ENCODE measurements at places on chromosomes 2 and 18.

GRCh38 chr2:118683460-118683859 is 164.0 kb downstream of the EN1 start:
- DNase-seq: no peak

DNA sequence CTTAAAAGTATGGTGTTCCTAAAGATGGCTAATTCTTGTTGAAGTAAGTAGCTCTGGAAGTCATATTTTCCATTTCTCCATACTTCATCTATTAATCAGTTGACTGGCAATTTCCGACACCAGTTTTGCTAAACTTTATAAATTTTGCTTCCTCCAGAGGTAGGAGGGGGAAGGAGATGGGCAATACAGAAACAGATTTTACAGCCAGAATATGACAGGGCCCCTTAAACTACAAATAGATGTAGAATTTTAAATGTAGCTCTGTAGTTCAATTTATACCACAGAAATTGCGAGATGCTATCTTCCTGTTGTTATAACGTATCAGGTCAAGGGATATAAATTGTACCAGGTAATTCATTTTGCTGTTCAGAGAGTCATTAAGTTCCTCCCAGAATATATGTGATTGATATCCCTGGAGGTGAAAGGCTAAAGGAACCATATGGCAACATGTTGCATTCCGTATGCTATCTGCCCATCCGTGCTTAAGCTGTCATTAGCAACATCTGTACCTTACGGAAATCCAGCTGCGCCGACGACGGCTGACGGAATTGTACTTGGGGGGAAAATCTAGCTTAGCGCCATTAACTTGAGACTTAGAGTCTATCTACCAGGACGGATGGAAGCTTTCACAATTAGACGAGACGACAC is 8.4 kb upstream of the NR4A2 start:
- DNase-seq: no peak

- no peak for DNase-seq
Observed at GRCh38 chr2:172564376-172564775, 8.5 kb downstream of the PDK1 start.

DNA sequence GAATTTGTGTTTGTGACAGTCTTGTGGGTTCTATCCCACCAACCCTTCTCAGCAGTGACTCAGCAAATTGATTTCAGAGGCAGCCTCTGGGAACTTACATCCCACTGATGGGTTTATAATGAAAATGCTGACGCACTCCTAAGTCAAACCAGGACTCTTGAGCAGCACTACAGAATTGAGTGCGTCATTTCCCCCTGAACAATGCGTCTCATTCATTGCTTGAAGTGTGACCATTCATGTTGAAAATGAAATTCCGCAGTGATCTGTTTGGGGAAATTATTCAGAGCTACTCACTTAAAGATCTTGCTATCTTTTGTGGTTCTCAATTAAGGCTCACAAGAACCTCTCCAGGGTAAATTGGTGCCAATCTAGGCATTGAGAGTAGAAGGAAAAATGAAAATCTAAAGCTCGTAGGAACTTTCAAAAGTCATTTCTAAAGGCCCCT is 417.7 kb upstream of the SLC14A2 start:
- no peak for DNase-seq

DNA sequence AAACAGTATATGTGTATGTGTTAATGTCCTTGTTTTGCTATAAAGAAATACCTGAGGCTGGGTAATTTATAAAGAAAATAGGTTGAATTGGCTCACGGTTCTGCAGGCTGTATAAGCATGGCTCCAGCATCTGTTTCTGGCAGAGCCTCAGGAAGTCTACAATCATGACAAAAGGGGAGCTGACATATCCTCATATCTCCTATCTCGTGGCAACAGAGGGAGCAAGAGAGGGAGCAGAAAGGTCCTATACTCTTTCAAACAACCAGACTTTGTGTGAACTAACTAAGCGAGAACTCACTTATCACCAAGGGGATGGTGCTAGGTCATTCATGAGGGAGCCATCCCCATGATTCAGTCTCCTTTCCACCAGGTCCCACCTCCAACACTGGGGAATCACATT is 13.0 kb downstream of the CALCRL start:
- DNase-seq: no peak

- DNase-seq: no peak
Observed at GRCh38 chr2:11155381-11156035, at the start of gene SLC66A3. Gene SLC66A3, plus strand, starts transcription at chr2:11155467. Its CDS starts 80 bp downstream, at chr2:11155547.

GRCh38 chr2:6915399-6915798 is 1.8 kb upstream of the RNF144A start:
- no peak for DNase-seq

GRCh38 chr2:62956651-62957050 is 94.0 kb upstream of the OTX1 start:
- DNase-seq: no peak

GRCh38 chr18:60686142-60686541 is 313.6 kb upstream of the MC4R start:
- DNase-seq: no peak

GRCh38 chr2:105447476-105447875 is 48.6 kb upstream of the FHL2 start:
- DNase-seq: no peak

GRCh38 chr18:32891797-32892196 is 119.0 kb upstream of the KLHL14 start:
- DNase-seq: no peak

DNA sequence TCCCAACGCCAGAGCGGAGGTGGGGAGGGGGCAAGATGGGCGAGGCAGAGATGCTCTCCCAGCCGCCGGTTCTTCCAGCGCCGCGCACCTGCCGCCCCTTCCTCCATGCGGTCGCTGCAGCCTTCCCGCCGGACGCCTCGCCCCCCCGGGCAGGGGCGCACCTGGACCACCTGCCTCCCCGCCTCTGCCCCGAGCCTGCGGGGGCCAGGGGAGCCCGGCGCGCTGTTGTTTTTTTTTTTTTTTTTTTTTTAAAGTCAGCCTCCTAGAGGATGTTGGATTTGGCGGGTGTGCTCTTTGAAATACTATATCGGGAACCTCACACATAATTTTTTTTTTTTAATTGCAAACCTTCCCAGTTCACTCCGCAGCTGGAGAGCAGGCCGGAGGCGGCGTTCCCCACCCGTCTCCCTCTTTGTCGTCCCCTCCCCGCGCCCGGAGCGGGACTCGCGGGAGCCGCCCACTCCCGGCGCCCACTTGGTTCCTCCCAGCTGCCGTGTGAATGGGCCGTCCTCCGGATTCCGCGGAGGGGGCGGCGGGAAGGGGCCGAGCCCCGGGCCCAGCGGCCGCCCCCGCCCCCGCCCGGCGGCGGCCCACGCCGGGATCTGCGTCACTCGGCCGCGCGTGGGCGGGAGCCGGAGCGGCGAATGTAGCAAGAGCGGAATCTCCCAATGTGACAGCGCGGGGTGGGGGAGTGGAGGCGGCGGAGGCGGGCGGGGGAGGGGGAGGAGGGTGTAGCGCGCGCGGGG is 421 bp upstream of the NAB1 start:
- peak; percentile 64 for DNase-seq

- no peak for DNase-seq
Observed at GRCh38 chr2:196767101-196767500, 32.4 kb downstream of the GTF3C3 start.

DNA sequence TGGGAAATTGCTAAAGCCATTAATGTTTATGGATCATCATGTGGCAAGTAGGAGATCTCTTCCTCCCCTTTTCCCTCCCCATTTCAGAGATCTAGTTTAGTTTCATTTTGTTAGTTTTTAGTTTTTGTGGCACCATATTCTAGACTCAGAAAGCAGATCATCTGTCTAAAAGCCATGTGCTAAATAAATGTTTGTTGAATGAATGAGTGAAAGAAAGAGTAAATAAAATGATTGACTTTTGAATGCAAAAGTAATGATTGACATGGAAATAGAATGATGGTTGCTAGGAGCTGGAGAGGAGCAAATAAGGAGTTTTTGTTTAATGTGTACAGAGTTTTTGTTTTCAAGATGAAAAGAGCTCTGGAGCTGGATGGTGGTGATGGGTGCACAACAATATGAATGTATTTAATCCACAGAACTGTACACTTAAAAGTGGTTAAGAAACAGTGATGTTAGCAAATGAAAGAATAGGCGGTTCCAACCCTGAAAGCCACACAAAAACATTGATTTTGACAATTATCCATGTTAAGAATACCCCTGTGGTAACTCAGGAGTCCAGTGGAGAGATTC is 23.6 kb downstream of the TMEM178A start:
- DNase-seq: no peak

- no peak for DNase-seq
Observed at GRCh38 chr2:196293751-196294515, 122.6 kb upstream of the STK17B start.

DNA sequence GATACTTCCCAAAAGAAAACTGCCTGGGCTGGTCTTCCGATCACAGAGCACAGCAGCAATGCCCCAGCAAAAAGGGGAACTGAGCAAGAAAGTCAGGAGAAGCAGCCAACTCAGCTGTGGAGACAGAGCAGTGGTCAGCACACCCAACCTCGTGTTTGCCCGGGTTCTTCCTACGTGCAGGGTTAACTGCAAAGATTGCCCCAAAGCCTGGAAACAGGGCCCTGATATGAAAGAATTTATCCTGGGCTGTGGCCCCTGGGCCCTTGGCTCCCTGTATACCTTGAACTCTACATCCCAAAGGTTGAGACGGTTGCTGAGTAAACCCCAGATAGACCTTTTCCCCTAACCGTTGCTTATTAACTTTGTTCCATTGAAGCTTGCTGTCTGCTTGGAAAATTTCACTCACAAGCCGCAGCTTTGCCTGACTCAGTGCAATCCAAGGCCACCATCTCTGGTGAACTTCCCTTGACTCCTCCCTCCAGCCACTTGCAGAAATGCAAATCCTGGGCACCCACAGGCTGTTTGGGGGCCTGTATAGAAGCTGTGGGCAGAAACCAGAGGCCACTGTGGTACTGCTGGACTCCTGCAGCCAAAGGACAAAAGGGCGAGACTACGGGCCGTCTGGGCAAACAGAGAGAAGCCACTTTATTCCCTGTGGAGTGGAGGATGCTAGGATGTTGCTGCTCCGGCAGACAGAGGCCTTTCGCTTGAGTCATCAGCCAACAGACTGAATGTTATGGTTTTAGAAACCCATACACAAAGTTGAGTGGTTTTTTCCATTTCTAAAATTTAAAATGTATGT is 18.2 kb downstream of the NRP2 start:
- no peak for DNase-seq

DNA sequence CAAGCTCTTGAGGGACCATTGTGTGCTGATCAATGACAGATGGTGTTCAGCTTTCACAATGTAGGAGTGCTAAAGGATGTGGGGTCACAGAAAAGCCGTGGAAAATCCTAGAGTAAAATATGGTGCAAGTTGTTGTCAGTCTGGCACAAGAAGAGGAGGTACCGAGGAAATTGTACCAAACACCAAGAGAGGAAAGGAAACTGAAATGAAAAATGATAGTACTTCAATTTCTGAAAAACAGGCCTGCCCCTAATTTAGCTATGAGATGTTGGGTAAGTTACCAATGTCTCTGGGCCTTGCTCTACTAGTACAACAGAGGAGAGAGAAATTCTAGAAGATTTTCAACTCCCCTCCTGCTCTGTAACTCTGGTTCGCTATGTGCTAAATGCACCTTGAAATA is 78.8 kb upstream of the PELI1 start:
- DNase-seq: no peak

DNA sequence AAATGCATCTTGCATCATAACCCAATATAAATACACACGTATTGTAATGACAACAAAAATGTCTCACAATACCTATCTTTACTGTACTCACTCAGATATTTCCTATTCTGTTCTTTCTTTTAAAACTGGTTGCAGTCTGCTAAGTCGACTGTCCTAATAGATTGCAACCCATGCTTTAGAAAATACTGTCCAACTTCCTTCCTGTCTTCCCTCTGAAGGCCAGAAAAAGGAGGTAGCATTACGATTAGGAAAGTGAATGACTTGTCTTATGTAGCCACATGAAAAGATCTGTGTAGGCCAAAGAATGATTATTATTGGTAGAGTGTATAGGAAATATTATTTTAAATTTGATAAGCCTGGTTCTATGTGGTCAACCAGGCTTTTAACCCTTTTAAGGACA is 134.1 kb downstream of the FAM210A start:
- no peak for DNase-seq

DNA sequence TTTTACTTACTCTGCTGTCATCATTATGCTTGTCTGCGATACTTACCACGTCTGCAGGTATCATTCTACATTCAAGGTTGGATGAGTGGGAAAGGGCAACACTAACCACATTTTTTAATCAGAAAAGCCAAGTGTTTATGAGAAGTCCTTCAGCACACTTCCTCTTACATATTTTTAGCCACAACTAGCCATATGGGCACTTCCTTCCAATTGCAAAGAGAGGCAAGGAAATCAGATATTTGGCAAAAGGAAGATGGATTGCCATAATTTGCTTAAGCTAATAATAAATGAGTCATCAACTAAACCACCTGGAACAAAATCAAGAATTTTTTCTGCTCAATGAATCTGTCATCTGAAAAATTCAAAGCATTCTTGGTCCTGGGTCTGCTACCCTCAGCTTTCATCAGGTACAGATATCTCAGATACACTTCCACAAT is 16.7 kb upstream of the MRO start:
- DNase-seq: no peak

DNA sequence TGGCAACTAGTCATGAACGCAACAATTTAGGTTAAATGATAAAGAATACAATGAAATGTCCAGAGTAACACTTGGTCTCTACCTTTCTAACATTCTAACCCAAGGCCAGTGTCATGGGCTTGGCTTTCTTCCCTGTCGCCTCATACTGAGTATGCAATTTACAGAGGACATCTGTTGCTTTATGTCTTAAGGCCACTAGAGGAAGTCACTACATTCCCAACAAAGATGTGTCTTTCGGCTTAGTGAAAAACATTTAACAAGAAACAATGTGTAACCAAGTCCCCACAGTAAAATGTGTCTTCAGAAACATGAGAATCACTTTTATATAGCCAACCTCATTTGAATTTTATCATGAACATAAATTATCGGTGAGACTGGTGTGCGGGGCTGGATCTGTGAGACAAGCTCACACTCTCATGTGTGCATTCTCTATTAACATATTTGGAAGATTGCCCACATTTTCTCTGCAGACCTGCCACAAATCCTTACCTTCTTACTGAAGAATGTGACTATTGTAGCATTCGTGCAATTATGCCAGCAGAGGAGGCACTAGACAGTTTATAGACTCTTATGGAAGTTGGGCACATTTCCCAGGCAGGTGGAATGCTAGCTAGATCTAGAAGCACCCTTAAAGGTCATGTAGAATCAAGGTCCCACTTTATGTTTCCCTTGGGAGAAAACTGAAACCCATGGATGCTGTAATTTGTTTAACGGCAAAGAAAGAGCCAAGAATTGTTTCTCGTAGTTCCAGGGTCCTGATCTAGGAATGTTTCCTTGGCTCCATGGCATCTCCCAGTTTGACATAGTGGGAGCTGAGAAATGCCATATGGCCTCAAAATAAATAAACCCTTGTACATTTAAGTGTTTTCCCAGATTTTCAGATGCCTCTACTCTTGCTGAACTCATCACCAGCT is 101.8 kb downstream of the CD226 start:
- DNase-seq: no peak
